ENCODE measurements at places on chromosomes 16 and 17.

DNA sequence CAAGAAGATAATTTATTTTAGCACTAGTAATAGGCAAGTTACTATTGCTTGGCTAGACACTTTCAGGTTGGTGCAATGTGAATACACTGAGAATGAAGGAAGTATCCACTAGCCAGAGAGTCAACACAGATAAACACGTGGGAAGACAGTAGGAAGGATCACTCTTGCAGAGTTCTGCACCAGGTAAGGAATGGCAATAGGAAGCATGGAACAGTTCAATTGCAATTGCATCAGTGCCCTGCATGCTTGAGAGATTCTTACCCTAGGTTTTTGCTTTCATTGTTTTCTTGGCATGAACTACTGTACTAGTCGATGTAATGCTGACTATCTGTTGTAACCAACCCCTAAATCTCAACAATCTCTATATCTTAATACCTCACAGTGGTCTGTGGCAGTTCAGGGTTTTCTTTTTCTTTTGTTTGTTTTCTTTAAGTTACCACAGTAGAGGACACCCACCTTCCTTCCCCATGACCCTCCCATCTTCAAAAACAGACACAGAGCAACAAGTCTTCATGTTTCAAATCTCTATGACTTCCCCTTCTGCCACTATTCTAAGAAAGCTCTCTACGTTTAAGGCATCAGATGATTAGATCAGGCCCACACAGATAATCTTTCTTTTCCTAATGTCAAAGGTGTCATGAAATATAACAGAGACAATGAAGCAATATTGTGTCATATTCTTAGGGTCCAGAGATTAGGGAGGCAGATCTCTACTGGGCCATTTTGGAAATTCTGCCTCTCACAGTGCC is 18.1 kb upstream of the ABCA8 start:
- no peak for DNase-seq

GRCh38 chr17:44187131-44187899 is 543 bp downstream of the TMUB2 start:
- DNase-seq, result peak; percentile 31

- no peak for DNase-seq
Measured at GRCh38 chr17:66381701-66382362, 79.4 kb downstream of the PRKCA start.

DNA sequence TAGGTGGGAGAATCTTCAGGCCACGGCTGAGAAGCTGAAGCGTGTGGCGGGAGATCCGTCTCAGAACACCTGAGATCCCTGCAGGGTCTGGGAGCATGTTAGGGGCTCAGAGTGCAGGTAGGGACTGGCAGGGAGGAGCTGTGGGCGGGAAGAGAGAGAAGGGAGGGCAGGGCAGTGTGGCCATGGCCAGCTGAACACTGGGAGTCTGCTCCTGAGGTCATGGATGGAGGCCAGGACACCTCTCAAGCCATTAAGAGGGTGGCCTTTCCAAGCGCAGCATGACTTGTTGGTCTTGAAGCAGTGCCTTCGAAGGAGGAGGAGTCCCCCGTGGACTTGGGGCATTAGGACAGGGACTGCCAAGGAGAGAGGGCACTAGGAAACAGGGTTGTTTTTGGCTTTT is 23.7 kb downstream of the NAA60 start:
- no peak for DNase-seq

GRCh38 chr16:82835487-82836155 is 208.9 kb downstream of the CDH13 start:
- DNase-seq, result peak; percentile 30

DNA sequence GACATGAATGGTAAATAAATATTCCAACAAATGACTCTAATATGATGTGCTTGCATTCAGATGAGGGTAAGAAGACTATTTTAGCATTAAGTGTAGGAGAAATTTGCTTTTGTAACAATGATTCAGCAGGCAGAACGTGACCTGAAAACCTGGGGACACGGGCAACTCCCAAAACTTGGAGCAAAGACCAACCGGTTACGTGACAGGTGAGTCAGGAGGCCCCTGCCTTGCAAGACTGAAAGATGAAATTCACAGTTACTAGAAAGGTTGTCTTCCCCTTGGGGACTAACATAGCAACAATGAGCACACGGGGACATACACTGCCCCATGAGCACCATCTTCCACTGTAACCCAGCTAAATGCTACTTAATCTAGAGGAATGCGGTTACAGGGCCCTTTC is 33.5 kb upstream of the ERN1 start:
- DNase-seq, result no peak

DNA sequence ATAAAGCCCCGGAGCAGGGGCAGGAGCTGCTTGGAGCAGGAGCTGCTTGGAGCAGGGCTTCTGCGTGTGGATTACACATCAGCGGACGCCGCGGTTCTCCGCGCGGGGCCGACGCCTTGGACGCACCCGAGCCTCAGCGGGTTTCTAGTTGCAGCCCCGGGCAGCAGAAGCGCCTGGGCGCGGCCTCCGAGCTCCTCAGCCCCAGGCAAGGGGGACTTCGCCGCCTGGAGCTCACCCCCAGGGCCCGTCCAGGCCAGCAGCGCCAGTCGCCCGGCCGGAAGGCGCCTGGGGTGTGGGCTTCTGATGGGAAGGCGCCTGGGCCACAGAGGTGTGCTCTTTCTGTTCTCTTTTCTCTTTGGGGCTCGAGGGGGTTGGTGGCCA is 6.3 kb downstream of the FOXF1 start:
- no peak for DNase-seq

- DNase-seq, result no peak
Measured at GRCh38 chr16:65671071-65671470, 549.2 kb upstream of the CDH11 start.

DNA sequence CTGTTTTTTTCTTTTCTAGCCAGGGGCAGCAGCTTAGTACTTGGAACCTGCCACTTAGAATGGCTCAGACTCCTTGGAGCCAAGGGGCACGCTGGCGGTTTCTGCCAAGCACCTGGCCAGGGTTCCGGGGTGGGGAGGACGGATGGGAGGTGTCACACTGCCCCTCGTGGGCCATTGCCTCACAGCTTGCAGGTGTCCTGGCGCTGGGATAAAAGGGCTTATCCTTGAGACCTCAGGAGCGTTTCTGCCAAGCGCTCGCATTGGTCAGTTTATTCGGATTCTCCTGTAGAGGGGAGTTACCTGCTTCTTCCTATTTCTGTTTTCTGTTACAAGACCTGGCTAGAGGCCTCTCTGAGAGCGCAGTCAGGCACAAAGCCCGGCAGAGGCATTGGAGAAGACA is 234.6 kb downstream of the MSI2 start:
- no peak for DNase-seq

- DNase-seq, result no peak
Measured at GRCh38 chr17:79819534-79820276, 19.5 kb downstream of the CBX4 start.

- peak; percentile 98 for DNase-seq
Measured at GRCh38 chr17:19448341-19449268, 37.6 kb downstream of the RNF112 start.

- no peak for DNase-seq
Measured at GRCh38 chr17:52451294-52451861, 292.9 kb upstream of the CA10 start.

DNA sequence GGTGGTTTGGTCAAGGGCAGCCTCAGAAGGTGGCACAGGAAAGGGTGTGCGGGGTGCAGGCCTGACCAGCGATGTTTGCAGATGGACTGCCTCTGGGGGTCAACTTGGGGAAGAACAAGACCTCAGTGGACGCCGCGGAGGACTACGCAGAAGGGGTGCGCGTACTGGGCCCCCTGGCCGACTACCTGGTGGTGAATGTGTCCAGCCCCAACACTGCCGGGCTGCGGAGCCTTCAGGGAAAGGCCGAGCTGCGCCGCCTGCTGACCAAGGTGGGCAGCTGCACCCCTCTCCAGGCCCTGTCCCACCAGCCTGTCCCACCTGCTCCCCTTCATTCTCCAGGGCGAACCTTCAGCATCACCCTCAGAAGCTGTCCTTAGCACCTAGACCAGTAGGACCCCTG is 12.5 kb downstream of the DHODH start:
- no peak for DNase-seq

GRCh38 chr16:21167360-21167759 is 8.9 kb downstream of the LDAF1 start:
- peak; percentile 51 for DNase-seq

DNA sequence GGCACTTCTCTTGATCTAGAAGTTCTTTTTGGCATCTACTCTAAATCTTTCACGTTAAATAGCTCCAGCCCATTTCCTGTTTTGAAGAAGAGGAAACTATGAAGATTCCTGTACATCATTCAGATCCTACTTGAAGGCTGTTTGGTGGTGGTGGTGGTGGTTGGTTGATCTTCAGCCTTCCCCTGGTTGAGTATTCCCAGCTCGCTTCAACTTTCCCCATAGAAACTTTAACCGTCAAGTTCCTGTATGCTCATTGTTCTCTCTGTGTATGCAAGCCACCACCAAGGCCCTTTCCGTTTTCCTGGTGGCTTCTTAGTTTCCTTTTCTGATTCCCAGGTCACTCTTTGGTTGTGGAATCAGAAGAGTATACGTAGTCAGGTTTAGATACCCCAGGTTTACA is 3.3 kb downstream of the LRRC46 start:
- DNase-seq, result no peak

DNA sequence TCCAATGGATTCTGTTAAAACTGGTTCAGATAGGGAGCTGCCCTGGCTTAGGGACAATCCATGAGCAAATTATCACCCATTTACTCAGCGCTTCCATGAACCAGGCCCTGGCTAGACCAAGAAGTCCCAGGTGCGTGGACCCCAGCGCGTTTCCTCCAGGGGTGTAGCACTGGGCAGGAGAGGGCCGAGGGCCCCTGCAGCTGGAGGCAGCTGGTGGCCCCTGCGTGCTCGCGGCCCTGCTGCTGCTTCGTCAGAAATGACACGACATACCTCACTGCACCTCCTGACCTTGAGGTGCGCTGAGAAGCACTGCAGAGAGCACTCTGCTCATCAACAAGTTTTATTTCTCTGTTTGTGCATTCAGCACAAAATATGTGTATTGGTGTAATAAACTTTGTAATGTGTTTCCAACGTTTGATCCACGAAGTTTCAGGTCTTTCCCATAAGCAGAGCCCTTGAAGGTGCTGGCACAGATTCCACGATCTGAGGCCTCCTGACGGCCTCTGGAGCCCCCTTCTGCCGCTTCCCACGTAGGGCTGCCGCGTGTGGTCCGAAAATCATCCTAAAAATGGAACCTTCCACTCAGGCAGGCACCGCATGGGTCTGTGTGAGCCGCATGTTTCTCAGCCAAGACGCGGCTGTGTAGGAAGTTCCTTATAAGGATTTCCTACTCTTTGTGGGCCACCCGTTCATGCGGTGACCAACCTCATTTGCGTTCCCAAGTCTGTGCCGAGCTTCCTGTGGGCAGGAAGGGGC is 50.8 kb upstream of the ZCCHC14 start:
- DNase-seq, result no peak

DNA sequence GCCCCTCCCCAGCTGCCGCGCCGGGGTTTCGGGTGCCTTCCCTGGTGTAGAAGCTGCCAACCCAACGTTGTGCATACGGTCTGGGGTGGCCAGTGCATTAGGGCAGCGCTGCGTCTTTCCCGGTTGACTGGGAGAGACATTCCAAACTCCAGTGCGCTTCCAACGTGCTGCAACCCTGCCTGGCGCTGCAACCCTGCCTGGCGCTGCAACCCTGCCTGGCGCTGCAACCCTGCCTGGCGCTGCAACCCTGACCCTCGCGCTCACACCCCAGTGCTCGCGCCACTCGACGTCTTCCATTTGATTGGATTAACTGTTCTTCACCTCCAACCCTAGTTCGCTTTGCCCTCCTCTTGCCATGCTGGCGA is 488 bp upstream of the HAP1 start:
- no peak for DNase-seq

- DNase-seq, result no peak
Measured at GRCh38 chr17:50872710-50873424, 6.7 kb upstream of the TOB1 start.

DNA sequence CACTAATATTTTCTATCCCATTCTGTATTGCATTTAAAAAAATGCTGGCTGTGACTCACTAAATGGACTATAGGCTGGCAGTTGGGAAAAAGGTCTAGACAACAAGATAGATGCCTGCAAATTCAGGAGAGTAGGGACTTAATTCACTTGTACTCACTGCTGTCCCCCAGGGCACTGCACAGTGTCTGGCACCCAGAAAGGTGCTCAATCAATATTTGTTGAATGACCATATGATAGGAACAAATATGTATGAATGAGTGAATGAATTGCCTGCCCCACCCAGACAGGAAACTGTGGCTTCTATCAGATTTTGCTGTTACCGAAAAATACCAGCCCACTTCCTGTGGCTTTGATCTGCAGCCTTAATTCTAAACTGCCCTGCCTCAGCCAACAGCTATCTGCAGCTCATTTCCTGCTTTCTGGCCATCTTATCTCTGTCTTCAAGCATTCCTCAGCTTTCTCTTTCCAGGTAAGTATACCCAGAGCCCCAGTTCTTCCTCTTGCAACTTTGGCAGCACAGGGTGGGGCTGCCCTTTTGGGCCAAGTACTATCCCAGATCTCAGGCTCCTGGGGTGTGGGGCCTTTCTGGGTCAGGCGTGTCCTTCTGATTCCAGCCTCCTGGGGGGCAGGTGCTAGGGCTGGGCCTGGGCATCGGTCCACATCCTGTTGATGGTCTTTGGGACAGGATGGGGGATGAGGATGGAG is 15.3 kb upstream of the TNS4 start:
- no peak for DNase-seq

DNA sequence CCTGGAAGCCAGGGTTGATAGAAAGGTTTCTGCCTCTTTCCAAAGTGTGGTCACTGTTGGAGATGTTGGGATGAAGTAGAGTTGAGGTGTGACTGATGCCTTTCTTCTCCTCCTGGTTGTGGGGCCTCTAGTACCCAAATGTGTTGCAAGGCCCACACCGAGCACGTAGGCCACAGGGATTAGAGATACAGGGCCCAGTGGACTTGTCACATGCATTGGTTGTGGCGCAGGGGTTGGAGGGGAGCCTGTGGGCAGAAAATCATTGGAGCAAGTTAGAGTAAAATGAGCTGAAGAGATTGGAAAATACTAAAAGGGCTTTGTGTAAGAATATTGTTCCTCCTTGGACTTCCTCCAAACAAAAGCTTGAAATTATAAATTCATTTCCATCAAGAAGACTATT is 4.6 kb downstream of the KRT33A start:
- no peak for DNase-seq

DNA sequence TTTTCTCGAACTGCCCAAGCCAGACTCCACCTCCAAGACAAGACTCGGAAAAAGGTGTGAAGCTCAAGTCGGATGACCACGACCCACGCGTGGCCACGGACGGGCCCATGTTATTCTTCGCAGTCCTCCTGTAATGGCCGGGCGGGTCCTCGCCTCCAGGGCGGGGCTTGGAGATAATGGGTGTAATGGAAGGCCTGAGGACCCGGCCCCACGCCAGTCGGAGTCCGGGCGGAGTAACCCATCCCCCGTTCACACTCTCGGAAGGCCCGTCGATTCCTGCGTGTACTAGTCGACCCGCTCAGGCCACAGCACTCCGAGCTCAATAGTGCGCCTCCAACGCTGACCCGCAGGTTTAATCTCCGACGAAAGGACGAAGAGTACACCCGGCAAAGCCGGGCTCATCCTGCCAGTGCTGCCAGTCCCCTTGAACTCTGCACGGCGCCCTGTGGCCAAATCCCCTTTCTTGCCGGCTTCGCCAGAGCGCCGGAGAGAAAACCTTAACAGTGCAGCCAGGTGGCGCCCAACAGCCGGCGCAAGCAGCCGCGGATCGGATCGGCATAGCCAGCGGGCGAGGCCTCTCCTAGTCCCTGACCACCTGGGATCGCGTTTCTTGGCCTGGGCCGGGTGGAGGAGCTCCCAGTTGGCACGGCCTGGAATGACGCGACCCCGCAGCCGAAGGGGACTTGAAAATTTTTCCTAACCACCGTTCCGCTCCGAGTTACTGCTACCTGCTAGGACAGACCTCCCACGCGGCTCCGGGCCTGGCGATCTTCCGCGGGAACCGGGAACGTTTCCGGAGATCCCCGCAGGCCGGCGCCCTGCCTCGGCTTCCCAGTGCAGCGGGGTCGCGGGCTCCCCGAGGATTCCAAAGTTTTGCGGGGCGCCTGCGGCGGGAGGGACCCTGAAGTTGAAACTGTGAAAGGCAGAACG is 762.0 kb downstream of the KCNJ18 start:
- DNase-seq, result no peak

Data from fibroblast of skin of left quadriceps (primary cell).